CD4-positive, alpha-beta T cell treated with Interleukin-12 subunit alpha and Interleukin-12 subunit beta, for 1 hour (primary cell): ENCODE measurements at places on chromosomes 13 and 19.

GRCh38 chr13:97121894-97122293 is 100.2 kb upstream of the MBNL2 start:
- no peak for DNase-seq

GRCh38 chr19:8206147-8207087 is 2.8 kb upstream of the CERS4 start:
- no peak for DNase-seq

DNA sequence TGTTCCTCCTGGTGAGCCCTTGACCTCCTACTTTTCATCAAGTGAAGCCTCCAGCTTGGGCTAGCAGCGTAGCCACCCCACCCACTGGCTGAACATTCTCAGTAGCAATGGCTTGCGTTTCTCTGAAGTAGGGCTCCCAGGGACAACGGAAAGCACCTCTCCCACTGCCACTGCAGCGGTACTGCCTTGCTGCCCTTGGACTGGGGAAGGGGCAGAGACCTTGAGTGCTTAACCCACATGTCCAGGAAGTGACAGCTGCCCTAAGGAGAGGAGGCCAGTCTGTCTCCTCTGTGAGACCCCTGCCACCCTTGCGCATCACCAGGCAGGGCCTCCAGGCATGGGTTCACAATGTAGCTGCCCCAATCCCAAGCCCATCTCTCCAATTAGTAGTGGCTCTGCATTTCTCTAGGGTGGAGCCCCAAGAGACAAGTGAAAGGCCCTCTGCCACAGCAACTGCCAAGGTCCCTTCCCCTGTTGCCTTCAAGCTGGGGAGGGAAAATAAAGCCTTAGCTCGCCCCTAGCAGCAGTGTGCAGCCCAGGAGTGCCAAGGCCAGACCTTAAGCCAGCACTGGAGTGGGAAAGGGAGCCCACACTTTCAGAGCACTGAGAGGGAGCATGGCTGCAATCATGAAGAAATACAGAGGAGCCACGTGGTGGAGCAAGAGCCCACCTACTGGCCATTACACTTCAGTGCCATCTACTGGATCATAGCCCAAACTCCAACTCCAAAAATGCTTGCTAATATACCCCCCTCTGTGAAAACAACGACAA is 175.9 kb upstream of the TRPC4 start:
- DNase-seq: no peak

DNA sequence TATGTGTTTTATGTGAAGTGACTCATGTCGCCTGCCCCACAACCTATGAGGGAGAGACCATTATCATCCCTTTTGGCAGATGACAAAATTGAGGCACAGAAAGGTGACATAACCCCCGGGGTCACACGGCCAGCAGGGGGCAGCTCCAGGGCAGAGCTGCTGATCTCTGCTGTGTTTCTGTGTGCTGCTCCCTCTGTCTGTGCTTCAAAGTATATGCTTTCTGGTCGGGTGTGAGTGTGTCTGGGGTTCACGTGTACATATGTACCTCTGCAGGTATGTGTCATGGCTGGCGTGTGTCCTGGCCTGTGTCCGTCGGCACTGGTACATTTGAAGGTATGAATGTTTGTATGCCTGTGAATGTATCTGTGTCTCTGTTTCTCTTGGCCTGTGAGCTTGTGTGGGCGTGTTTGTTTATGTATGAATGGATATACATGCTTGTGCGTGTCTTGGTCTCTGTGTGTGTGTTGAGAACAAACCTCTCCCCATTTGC is 7.1 kb downstream of the LIPE start:
- DNase-seq: peak; percentile 84

DNA sequence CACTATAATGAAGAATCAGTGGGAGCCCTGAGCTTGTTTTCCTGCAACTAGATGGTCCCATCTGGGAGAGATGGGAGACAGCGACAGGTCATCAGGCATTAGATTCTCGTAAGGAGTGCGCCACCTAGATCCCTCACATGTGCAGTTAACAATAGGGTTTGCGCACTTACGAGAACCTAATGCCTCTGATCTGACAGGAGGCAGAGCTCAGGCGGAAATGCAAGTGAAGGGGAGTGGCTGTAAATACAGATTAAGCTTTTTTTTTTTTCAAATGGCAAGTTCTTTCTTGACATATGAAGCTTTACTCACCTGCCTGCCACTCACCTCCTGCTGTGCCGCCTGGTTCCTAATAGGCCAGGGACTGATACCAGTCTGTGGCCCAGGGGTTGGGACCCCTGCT is 14.4 kb downstream of the CDC16 start:
- no peak for DNase-seq

- DNase-seq: no peak
Measured at GRCh38 chr13:96119921-96120320, 30.0 kb downstream of the HS6ST3 start.

- no peak for DNase-seq
Measured at GRCh38 chr13:82116422-82116989, 1765.8 kb downstream of the SLITRK1 start.

DNA sequence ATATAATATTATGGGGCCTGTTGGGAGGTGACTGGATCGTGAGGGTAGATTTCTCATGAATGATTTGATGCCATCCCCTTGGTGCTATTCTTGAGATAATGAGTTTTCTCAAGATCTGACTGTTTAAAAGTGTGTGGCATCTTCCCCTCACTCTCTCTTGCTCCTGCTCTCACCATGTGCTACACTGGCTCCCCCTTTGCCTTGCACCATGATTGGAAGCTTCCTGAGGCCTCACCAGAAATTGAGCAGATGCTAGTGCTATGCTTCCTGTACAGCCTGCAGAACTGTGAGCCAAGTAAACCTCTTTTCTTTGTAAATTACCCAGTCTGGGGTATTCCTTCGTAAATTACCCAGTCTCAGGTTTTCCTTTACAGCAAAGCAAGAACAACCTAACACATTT is 1.8 kb upstream of the ZNF599 start:
- no peak for DNase-seq

DNA sequence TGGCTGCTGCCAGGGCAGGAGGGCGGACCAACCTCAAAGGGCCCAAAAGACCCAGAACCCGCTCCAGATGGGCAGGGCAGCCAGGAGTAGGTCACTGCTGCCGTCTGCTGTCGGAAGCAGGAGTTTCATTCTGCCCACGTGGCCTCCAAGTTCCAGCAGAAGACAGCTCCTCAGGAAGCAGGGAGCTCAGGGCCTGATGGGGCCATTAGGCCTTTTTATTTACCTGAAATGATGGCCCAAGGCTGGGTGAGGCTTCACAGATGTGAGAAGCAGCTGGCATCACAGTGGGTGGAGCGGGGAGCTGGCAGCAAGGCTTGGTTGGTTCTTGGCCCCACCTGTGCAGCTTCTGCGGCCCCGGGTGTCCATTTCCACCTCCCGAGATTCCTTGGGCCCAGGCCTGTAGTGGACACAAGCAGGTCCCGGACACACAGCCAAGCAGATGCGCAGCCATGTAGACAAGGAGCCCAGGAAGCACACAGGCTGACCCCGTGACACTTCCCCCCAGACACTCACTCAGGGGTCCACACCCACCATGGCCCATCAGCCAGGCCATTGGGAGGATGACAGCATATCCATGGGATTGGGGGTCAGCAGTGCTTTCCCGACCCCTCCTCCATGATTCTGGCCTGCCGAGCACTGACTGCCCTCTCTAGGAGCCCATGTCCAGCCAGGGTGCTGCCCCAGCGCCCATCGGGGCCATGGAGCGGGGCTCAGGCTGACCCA is 26.4 kb downstream of the C13orf46 start:
- DNase-seq: no peak

GRCh38 chr19:39144290-39145071 is 18.9 kb downstream of the PAK4 start:
- DNase-seq: no peak

DNA sequence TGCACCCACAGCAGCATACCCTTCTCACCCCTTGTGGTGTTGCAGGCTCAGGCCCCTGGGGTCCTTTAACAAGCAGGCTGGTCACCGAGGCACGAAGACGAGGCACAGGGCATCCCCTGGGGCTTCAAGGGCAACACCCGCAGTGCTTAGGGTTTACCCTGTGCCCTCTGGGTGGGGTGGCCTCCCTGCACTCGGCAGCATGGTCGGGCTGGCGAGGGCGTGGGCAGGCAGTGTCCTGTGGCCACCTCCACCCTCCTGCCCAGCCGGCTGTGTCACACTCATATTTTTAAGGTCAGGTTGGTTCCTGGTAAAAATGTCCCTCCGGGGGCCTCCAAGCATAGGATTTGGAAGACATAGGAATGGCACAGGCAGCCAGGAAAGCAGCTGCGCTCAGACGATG is 11.4 kb upstream of the ZNF135 start:
- no peak for DNase-seq

DNA sequence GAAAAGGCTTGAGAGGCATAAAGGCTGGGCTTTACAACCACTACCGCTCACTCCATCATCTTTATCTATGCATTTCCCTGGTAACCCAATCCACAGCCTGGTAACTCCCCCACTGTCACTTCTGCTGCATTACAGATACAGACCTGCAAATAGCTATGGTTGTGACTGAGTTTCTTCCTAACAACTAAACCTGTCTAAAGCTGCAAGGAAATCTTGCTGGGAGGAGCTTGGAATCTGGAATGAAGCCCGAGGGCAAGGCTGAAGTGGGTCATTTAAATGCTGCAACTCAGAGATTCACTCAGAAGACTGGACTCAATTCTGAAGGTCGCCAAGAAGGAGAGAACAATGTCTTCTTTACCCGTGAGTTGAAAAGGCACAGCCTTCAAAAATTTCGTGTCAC is at the start of gene LGALS13:
TSS of gene LGALS13 (plus strand) at position 301 of the 400 bp plus-strand sequence. CDS start at position 346, 45 bp downstream.
- no peak for DNase-seq

DNA sequence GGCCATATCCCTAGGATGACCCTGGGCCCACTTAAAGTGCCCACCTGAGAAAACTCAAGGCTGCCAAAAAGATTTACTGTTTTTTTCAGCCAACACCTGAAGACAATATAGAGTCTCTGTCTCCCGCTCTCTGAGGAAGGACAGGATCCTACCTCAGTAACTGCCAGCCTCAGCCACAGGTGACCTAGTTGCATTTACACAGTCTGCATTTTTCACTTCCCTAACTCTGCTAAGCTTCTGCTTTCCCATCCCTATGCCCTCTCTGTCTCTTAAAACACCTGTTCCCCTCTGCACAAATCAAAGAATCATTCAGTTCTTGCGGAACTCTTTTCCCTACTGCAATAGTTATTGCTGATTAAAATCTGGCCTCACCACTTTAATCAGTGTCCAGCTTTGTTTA is 609.5 kb downstream of the UQCRFS1 start:
- no peak for DNase-seq

GRCh38 chr13:39976481-39976880 is 321.0 kb downstream of the COG6 start:
- no peak for DNase-seq

DNA sequence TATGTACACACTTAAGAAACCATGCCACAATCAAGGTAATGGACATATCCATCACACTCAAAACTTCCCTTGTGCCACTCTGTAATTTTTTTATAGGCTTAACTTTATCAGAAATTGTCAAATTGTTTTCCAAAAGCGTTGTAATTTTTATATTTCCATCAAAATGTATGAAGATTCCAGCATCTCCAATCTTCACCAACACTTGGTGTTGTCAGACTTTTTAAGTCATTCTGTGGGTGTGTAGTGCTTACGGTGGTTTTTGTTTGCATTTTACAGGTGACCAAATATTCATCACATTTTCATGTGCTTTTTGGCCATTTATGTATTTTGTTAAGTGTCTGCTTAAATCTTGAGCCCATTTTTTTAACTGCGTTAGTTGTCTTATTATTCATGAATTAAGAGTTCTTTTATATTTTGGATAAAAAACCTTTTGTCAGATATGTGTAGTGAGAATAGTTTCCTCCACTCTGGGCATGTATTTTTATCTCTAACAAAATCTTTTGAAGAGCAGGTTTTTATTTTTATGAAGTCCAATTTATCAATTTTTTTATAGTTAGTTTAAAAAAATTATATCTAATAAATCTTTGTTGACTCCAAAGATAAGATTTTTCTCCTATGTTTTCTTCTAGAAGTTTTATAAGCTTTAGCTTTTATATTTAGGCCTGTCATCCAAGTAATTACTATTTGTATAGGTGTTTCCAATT is 4.6 kb upstream of the ZNF45 start:
- no peak for DNase-seq

DNA sequence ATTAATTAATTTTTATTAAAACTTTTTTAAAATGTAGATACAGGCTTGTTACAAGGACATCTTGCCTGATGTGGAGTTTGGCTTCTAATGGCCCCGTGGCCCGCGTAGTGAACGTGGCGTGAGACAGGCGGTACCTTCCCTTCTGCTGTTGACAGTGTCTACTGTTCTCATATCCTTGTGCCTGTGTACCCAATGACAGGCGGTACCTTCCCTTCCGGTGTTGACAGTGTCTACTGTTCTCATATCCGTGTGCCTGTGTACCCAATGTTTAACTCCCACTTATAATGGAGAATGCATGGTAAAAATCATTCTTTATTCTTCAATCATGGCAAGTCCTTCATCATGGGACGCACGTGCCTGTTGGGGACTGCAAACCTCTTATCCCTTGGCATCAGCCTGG is 79.1 kb upstream of the ZNF835 start:
- no peak for DNase-seq

DNA sequence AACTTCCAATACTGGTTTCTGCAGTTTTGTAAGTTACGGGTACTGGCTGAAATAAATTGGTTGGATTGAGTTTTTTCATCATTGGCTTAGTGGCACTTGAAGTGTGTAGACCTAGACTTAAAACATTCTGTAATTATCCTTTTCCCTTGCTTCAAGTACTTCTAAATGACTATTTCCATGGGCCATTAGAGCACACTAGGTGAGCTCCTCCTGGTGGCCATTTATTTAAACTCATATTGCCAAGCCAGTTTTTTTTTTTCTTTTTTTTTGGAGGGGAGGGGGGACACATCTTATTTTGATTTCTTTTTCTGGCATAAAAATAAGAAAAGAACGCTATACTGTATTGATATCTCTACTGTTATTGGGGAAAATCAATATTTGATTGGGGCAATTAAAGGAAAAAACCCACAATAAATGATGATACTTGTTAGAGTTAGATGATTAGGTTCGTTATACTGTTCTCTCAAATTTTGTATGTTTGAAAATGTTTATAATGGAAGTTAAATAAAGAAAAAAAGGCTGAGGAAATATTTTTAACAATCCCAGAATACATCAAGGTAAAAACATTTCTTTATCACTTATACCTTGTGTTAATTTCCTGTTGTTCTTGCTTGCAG is 82.9 kb downstream of the PDS5B start:
- DNase-seq: peak; percentile 57

DNA sequence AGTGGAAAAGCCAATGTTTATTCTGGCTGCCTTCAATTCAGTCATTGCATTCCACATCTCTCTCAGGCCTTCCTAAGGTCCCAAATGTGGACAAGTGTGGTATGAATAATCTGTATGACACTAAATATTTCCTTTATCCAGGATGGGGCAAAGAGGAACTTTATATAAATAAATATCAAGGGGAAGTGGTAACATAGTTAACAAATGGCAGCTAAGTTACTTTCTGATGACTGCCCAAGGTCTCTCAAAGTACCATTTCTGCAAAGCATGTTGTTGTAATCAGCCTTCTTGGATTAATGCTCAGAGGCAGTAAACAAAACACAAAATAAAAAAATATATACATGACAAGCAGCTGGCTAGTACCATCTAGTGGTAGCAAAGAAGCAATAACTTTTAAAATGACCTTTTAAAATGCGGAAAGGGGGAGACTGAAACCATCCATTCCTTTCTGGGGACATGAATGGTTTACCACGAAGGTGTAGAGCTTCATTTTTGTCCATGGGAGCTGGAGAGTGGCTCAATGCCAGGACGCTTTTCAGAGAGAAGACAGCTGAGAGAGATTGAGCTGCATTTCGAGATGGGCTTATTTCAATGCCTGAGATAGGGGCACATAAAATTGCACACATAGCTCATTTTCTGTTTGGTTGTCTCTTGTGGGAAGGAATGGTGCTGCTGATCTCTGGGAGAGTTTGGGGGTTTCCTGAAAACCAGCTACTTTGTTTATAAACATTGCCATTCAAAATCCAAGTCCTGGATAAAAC is 259.2 kb downstream of the RFC3 start:
- no peak for DNase-seq

GRCh38 chr13:50387051-50387581 is 371.9 kb downstream of the KCNRG start:
- DNase-seq: peak; percentile 44
